Psoas muscle (tissue), 8 donors: ENCODE measurements at places on chromosomes 2 and 18. TPM values are rescaled to one million over a fixed set of nuclear protein-coding genes. Genes with fewer than 3 reads are reported as not detected.

DNA sequence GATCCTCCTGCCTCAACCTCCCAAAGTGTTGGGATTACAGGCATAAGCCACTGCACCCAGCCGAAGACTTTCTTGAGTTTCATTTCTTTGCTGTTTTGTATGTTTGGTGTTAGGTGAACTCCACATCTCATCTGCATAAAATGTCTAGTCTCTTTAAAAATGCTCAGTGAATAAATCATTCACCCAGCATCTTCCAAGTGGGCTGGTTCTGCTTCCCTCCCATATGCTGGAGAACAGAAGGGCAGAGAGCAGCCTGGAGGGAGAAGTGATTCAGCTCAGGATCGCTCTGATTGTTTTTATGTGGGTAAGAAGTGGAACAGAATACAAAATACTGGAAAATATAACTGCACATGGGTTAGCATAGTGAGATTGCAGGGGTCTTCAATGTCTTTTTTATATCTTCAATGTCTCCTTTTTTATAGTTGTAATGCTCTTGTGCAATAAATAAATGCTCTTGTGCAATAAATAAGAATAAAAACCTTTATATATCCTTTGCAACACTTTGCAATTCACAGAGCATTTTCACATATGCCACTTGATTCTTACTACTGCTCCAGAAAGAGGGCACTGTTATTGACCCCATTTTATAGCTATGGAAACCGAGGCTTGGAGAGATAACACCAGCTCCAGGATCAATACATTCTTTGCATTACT, 253.0 kb upstream of the NCKAP5 start:
- H3K27ac ChIP-seq: no peak overlapping the region
- H3K4me1 ChIP-seq: no peaks in the 10 kb centered on the region
- H3K4me3 ChIP-seq: no peak overlapping the region
- no peak for DNase-seq
- H3K36me3 ChIP-seq: no peaks in the 10 kb centered on the region
- no peaks in the 10 kb centered on the region for H3K27me3 ChIP-seq

PMAIP1 gene
- total RNA-seq: 1.4 TPM

DNA sequence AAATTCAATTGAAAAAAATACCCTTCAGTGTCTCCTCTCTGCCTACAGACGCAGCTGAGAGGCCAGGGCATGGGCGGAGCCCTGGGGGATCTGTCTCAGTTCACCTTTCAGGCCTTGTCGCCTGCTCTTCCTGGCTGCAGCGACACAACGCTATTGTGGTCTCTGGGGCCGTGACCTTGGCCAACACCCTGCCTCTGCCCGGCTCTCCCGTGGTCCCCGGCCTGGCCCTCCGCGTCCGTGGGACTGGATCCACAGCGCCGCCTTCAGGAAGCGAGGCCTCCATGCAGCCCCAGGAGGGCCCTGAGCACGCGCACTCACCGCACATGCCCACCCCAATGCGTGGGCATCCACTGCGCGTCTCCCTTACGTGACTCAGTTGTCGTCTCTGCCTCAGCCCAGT, 81.1 kb downstream of the MRPS9 start:
- no peak overlapping the region for H3K4me3 ChIP-seq
- H3K27ac ChIP-seq: no peak overlapping the region
- no peaks in the 10 kb centered on the region for H3K36me3 ChIP-seq
- DNase-seq: no peak
- H3K27me3 ChIP-seq: no peaks in the 10 kb centered on the region

- H3K36me3 ChIP-seq: no peaks in the 10 kb centered on the region
- H3K4me1 ChIP-seq: no peaks in the 10 kb centered on the region
- H3K4me3 ChIP-seq: no peak overlapping the region
- H3K27me3 ChIP-seq: no peaks in the 10 kb centered on the region
Measured at GRCh38 chr2:170340693-170341068, 162.7 kb downstream of the MYO3B start.

GRCh38 chr2:181978351-181979150, 7.1 kb upstream of the PPP1R1C start:
- H3K4me1 ChIP-seq: no peaks in the 10 kb centered on the region
- no peak overlapping the region for H3K27ac ChIP-seq
- DNase-seq: no peak
- H3K36me3 ChIP-seq: no peaks in the 10 kb centered on the region

- H3K36me3 ChIP-seq: no peaks in the 10 kb centered on the region
- no peaks in the 10 kb centered on the region for H3K4me1 ChIP-seq
- no peaks in the 10 kb centered on the region for H3K27me3 ChIP-seq
- H3K27ac ChIP-seq: no peak overlapping the region
Measured at GRCh38 chr2:65340898-65341681, 91.3 kb downstream of the SPRED2 start.

DNA sequence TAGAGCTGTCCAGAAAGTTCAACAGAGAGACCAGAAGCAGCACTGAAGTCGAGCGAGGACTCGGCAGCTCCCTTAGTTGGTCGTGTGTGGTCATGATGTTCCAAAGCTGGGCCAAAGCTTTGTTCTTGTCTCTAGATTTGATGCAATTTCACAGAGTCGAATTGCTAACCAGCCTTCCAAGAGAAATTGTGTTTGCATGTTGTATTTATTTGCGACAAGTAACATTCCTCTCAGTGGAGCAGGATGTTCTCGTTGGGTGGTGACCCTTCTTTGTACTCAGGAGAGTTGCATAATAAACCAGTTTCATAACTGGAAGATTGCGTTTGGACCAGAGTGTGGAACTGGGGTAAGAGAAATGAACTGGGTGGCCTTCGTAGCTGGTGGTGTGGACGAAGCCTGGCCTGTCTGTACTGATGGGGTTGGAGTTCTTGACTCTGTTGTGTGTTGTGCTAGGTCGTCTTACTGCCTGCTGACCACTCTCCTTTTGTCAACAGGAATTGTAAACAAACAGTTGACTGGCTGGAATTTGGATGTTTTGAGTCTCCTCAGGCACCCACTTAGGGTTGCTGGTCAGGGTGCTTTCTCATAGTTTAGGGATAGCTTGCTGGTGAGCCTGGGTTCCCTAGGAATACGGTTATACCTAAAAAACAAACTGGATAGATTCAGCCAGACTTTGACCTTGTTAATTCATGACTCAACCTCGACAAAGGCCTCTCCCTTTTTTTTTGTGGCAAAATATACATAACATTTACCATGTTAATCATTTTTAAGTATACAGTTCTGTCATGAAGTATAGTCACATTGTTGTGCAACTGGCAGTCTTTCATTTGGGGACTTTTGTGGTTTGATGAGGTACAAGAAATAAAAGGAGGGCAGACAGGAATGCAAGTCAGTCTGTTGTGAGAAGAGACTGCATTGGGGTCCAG, 28.9 kb upstream of the TOGARAM2 start:
- peak overlapping the region; percentile 53 for H3K27ac ChIP-seq
- peaks cover 23% of the 10 kb centered on the region for H3K4me1 ChIP-seq
- DNase-seq: peak; percentile 81
- no peaks in the 10 kb centered on the region for H3K36me3 ChIP-seq
- H3K27me3 ChIP-seq: no peaks in the 10 kb centered on the region

- no peak for DNase-seq
- no peaks in the 10 kb centered on the region for H3K36me3 ChIP-seq
- no peak overlapping the region for H3K4me3 ChIP-seq
Measured at GRCh38 chr2:213224366-213224765, 59.9 kb upstream of the SPAG16 start.

DNA sequence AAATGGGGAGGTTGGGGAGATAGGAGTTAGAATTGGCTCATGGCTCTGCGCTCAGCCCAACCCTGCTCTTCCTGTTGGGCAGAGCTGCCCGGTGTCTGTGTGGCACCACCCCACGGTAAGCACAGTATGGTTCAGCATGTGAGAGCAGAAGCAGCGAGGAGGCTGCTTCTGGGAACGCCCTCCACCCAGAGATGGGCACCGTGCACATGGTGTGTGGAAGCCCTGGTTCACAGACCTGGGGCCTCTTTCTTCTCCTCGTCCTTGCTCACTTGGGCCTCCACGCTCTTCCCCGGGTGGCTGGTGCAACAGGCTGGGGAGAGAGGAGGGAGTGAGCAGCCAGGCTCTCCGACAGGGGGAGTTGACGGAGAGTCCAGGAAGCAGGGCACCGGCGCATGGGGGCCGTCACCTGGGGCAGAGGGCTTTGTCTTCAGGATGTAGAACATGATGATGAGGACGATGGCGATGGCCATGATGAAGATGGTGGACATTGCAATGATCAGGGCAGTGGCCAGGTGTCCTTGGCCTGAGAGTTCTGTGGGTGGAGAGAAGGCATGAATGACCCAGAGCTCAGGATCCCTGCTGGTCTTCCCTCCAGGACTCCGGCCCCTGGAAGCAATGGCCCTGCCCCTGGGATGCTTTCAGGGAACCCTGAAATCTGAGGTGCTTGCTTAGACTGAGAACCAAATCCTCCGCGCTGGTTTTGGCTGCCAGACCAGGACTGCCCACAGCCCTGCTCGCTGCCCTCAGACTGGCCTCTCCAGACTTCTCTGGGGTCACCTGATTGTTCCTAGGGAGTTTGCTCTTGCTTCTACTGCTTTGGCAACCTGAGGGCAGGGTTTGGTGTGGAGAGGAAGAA, 78.3 kb downstream of the EDAR start:
- no peak overlapping the region for H3K27ac ChIP-seq
- no peaks in the 10 kb centered on the region for H3K4me1 ChIP-seq
- H3K27me3 ChIP-seq: peaks cover 5% of the 10 kb centered on the region
- no peaks in the 10 kb centered on the region for H3K36me3 ChIP-seq

DNA sequence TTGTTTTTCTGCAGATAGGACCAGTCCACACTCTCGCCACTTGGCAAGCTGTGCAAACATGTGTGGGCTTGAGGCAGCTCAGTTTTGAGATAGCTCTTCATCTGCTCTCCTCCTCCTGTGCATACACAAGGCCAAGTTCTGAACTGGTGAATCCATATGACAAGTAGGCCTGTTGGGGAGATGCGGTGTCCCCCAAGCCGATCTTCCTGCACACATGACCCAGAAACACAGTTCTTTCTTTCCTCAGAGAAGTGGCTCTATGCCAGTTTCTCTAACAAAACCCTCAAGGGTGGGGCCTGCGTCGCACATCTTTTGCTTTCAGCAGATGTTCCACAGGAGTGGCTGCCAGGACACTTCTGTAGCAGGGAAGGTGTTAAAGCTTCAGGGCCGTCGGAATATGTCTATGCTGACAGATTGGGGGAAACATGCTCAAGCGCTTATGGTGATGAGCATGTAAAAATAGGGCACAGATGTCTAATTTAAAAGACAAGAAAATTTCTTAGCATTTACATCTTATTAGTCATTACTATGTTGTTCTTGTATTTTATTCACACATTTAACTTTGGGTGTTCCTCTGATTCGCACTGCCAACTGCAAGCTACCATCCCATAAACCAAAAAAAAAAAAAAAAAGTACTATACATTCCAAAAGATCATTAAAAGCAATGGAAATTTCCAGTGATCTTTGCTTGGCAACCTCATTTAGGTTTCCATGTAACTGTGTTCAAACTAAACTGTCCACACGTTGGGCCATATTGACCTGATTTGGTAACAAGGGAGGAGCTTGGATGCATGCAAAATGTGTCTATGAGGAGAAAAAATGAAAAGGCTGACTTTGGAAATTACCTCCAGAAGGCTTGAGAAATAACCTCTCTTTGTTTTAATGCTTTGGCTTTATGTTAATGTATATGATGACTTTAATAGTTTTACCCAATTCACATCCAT, 1055.5 kb upstream of the KLHL29 start:
- no peaks in the 10 kb centered on the region for H3K36me3 ChIP-seq
- no peaks in the 10 kb centered on the region for H3K4me1 ChIP-seq
- no peaks in the 10 kb centered on the region for H3K27me3 ChIP-seq
- H3K4me3 ChIP-seq: no peak overlapping the region
- DNase-seq: no peak

ANKRD53 gene
- 0.69 TPM for total RNA-seq

PLGLB2 gene
- 1.2 TPM for total RNA-seq
